ENCODE measurements at places on chromosomes 5 and 9.

DNA sequence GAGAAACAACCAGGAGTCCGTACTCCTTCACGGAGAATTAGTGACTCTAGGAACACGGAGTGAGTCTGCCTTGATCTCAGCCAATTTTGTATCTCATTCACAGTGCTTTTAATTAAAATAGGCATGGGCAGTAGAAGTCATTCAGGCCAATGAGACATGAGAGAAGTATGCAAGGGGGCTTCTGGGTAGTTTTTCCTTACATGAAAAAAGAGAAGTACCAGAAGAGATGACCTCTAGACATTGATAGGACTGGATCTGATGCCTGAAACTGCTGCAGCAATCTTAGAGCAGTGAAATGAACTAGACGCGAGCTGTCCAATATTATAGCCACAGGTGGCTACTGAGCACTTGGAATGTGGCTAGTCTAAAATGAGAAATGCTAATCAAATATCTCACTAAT lies 187.7 kb upstream of the TLE4 start:
- DNase-seq = no peak

- peak; percentile 75 for DNase-seq
Measured at GRCh38 chr9:136901516-136902258, 15.4 kb downstream of the TRAF2 start.

DNA sequence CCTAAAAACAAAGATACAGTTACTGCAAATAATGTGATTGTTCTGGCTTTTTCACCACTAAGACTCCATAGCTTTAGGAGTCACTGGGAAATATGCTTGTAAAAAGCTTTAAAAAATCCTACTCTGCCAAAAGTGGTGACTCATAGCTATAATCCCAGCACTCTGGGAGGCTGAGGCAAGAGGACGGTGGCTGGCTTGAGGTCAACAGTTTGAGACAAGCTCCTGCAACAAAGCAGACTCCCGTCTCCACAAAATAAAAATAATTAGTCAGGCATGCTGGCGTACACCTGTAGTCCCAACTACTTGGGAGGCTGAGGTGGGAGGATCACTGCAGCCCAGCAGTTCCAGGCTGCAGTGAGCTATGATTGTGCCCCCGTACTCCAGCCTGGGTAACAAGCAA lies 406.4 kb downstream of the HTR1A start:
- no peak for DNase-seq

DNA sequence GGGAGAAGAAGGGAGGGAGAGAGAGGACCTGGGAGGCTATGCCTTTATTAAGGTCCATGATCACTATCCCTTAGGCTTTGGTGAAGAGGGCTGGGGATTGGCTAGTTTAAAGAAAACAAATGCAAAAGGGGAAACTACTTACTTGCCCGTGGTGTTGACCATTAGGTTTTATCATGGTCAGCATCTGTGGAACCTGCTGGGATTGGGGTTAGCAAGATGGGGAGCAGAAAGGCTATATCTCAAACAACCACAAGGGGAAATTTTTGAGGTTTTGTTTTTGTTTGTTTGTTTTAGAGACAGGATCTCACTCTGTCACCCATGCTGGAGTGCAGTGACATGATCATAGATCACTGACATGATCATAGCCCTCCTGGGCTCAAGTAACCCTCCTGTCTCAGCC lies 9.0 kb upstream of the RAD23B start:
- no peak for DNase-seq

GRCh38 chr9:134971196-134971595 lies 53.5 kb upstream of the FCN1 start:
- DNase-seq = no peak

- no peak for DNase-seq
Measured at GRCh38 chr9:2418619-2419018, 203.0 kb upstream of the VLDLR start.

DNA sequence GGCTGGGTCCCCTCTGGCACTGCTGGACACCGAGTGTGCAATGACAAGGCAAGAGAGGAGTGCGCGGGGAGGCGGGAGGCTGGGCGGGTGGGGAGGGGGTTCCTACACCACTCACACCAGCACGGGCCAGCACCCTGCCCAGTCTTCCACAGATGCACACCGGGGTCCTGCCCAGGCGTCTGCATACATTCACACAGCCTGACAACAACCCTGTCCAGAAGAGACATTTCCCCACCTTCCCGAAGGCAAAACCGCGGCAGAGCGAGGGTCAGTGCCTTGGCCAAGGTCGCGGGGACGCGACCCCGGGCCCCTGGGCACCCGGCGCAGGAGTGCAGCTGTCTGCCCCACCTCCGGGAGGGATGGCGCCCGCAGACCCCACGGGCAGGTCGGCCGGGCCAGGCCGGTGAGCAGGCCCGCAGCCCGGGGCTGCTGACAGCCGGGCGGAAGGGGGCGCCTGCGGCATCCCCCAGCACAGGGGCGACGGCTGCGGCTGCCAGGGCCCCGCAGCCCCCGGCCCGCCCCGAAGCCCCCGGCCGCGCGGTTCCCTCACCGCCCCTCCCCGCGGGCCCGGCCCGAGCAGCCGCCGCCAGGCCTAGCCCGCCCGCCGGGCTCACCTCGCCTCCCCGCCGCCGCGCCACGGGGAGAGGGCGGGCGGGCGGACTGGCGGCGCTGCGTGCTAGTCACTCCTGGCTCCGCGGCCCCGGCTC lies 496 bp downstream of the MAPK9 start:
- no peak for DNase-seq

DNA sequence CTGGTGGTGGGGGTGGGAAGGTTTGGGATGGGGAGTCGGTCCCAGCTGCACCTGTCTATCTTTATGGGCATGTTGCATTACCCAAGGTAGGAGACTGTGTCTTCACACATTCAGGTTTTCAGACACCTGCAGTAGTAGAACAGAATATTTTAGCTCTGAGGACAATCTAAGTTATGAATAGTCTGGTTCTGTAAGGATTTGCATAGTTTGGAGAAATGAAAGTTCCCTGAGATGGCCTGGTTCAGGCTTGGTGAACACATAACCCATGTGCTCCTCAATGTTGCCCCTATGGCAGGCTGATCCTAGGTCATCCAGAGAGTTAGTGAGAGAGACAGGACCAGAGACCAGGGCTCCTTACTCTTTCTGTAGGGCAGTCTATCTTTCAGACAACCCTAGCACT lies 20.7 kb downstream of the TNFSF8 start:
- no peak for DNase-seq

GRCh38 chr5:69489246-69489645 lies 3.3 kb upstream of the OCLN start:
- DNase-seq = no peak

- DNase-seq = no peak
Measured at GRCh38 chr9:115213818-115214334, 95.9 kb upstream of the TNC start.

DNA sequence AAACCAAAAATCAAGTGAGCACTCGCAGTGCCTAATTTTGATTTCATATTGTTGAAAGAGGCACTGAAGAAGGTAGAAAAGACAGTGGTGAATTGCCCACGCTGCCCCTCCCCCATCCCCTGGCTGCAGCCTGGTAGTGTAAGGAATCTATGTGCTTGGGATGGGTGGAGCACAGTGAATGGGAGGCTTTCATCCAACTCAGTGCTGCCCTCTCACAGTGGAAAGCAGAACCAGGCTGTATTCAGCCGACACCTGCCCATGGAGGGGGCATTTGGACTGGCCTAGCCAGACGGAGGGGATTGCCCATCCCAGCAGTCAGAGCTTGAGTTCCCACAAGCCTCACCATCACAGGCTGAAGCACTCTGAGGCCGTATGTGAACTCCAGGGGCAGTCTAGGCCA lies 800.4 kb upstream of the DMAC1 start:
- no peak for DNase-seq

All from activated naive CD4-positive, alpha-beta T cell treated with anti-CD3 and anti-CD28 coated beads, Interleukin-2, amount 50 U/mL, for 16 hours (primary cell).